Activated naive CD8-positive, alpha-beta T cell treated with anti-CD3 and anti-CD28 coated beads, Interleukin-2, amount 10 ng/mL, durations not matched to agents 7 days and 5 days (primary cell): ENCODE measurements at places on chromosomes 3 and 15.

DNA sequence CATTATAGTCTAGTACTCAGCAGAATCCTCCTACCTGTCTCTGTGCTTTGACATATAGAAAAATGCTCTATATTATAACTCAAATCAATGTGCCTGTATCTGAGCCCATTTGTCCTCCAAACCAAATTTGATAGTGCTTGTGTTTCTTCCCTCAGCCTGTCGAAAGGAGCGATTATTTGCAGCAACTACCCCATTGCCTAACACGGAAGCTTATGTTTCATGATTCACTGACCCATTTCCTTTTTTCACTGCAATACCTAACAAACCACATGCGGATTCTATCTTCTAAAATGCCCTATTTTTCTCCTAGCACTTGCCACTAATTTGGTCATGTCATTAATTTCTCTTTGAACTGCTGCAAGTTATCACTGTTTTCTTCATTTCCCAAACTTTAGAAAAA lies 1220.6 kb upstream of the CADM2 start:
- DNase-seq = no peak

DNA sequence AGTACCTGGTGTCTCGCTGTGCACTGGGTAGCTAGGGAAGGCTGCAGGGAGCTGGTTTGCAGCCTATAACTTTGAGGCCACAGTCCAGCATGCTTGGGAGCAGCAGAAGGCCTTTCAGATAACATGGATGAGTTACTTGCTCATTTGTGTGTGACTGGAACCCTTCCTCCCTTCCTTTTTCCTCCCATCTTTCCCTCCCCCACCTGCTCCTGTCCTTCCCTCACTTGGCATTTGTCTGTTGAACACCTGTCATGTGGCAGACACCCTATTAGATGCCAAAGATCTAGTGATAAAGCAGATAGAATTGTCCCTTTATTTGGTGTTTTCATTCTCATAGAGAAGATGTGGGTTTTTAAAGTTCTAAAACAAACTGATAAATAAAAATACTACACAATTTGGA lies 71.6 kb downstream of the LRTM1 start:
- no peak overlapping the region for H3K4me3 ChIP-seq
- H3K27ac ChIP-seq = no peak overlapping the region

- peak overlapping the region; percentile 81 for H3K27ac ChIP-seq
- H3K4me1 ChIP-seq = peaks cover 9% of the 10 kb centered on the region
- H3K27me3 ChIP-seq = peaks cover 6% of the 10 kb centered on the region
- H3K36me3 ChIP-seq = peaks cover 2% of the 10 kb centered on the region
- peak overlapping the region; percentile 71 for H3K4me3 ChIP-seq
These were observed 14.9 kb downstream of the LIPH start for GRCh38 chr3:185537369-185537970.

DNA sequence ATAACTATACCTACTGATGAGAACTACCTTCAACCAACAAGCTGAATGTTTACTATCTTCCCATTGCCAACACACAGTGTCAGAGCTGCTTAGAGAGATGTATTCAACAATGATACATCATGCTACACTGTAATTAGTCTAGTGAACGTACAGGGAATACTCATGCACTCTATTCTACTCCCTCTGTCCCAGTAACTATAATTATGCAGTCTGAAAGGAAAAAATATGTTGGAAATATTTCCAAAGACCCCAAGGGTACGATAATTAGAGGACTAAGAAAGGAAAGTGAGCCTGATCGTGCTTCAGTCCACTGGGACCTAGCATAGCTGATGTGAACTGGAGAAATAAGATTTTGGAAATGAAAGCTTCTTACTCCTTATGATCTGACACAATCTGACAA lies 36.9 kb upstream of the FSIP1 start:
- no peaks in the 10 kb centered on the region for H3K4me1 ChIP-seq
- no peak for DNase-seq
- no peak overlapping the region for H3K27ac ChIP-seq
- H3K27me3 ChIP-seq = peaks cover 18% of the 10 kb centered on the region
- no peaks in the 10 kb centered on the region for H3K36me3 ChIP-seq
- H3K4me3 ChIP-seq = no peak overlapping the region

DNA sequence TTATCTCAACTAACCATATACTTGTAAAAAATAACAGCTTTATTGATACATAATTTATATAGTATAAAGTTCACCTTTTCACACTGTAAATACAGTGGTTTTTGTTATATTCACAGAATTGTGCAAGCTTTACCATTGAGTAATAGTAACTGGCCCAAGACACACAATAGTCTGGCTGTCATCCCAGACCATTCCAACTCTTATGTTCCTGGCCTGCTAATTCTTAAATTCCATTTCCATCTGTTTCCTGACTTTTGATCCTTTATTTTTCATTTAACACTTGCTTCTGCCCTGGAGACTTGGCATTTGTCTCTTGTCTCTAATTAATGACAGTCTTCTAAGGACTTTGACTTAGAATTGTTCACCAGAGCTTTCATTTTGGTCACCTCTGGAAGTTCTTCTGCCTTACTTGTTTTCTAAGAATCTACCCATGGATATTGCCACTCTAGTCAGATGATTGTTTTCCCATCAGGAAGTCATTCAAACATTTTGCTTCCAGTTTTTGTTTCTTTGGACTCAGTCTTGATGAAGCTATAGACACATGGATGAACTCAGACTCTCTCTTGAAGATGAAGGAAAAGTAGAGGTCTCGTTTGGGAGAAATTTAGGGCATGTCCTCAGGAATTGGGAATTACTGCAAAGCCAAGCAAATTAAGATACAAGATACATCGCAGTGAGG lies 27.2 kb upstream of the PLSCR4 start:
- H3K27me3 ChIP-seq = peaks cover 6% of the 10 kb centered on the region
- no peak overlapping the region for H3K4me3 ChIP-seq
- no peak for DNase-seq
- H3K27ac ChIP-seq = no peak overlapping the region

- DNase-seq = no peak
- H3K36me3 ChIP-seq = no peaks in the 10 kb centered on the region
- no peaks in the 10 kb centered on the region for H3K27me3 ChIP-seq
- H3K27ac ChIP-seq = no peak overlapping the region
- no peak overlapping the region for H3K4me3 ChIP-seq
These were observed 31.6 kb downstream of the GOLGA6L2 start for GRCh38 chr15:23415321-23415865.

DNA sequence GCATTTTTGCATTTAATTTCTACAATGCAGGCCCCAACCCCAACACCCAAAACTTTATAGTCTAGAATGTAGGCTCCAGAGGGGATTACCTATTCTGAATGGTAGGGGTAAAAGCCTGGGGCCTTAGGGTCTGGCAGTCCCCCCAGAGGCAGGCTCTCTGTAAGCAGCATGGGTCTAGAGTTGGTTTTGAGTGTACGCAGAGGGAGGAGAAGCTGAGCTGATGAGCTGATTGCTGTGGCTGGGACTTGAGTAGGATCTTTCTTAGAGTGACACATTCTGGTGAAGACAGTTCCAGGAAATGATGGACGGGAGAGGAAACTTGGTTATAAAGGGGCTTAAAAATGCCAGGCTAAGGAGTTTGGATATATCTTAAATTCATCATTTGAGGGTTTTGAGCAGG lies 2.1 kb downstream of the LPP start:
- H3K4me1 ChIP-seq = peaks cover 61% of the 10 kb centered on the region
- peak overlapping the region; percentile 92 for H3K4me3 ChIP-seq
- H3K27me3 ChIP-seq = no peaks in the 10 kb centered on the region
- no peak for DNase-seq
- H3K36me3 ChIP-seq = peaks cover 34% of the 10 kb centered on the region
- peak overlapping the region; percentile 87 for H3K27ac ChIP-seq

DNA sequence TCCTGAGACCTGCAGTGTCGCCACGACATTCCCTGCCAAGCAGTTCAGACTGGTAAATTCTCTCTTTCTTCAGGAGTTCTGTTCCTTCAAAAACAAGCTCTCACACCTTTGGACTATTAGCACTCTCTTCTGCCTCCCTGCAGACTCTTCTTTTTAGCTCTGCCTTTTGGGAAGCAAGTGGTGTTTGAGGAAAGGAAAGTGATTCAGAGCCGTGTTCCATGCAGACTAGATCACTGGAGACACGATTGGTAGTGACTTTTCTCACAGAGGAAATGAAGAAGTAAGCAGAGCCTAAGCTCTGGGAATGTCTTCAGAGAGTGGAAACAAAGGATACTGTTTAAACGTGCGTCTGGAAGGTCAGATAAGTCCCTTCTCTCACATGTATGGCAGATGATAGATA lies 270.6 kb upstream of the TPRG1 start:
- DNase-seq = no peak
- no peaks in the 10 kb centered on the region for H3K36me3 ChIP-seq
- H3K27me3 ChIP-seq = no peaks in the 10 kb centered on the region
- H3K4me1 ChIP-seq = no peaks in the 10 kb centered on the region

DNA sequence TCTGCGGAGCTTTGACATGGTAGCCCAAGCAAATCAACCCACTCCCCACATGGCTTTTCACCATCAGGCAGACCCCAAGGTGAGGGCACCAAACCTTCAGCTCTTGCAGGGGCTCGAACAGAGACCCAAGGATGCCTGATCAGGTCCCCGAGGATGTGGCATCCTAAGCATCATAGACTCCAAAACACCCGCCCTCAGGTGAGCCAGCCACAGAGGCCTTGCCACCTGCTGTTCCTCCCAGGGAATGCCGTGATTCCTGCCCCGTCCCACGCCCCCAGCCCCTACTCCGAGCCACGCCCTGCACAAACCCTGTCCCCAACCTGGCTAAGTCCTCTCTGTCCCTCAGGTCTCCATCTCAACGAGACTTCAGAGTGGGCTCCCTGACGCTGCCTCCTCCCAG lies 34.7 kb upstream of the SLC41A3 start:
- H3K27ac ChIP-seq = no peak overlapping the region
- H3K27me3 ChIP-seq = peaks cover 9% of the 10 kb centered on the region
- H3K4me3 ChIP-seq = no peak overlapping the region
- H3K36me3 ChIP-seq = no peaks in the 10 kb centered on the region
- no peak for DNase-seq
